ENCODE measurements at places on chromosomes 7 and 10. TPM values are rescaled to one million over a fixed set of nuclear protein-coding genes. Genes with fewer than 3 reads are reported as not detected.

DNA sequence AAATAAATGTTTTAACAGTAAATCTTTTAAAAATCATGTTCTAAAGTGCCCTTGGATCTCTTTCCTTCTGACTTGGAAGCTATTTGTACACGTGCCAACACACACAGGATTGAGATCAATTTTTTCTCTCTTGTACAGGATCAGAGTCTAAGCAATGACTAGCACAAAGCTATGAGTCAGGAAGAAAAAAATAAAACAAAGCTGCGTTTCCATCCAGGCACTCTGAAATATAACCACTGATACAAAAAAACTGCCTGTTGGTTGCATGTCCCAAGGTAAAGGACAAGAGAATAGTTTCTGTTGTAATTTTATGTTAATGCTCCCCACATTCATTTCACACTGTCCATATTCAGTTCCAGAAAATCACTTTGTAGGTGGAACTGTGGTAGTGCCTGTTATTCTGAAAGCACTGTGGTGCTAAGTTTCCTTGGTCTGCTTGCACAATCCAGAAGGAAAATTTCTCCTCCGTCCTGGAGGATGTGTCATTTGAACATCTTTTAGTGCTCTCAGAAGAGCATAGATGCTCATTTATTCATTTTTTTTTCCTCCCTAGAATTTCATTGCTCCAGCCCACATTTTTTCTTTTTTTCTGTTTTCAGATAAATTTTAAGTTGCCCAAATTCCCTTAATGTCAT lies 113.4 kb downstream of the PLXDC2 start:
- peaks cover 23% of the 10 kb centered on the region for H3K4me1 ChIP-seq
- no peak overlapping the region for H3K27ac ChIP-seq
- H3K36me3 ChIP-seq: no peaks in the 10 kb centered on the region

- H3K4me3 ChIP-seq: no peak overlapping the region
- H3K27ac ChIP-seq: no peak overlapping the region
- H3K36me3 ChIP-seq: no peaks in the 10 kb centered on the region
- no peaks in the 10 kb centered on the region for H3K4me1 ChIP-seq
- H3K27me3 ChIP-seq: no peaks in the 10 kb centered on the region
Measured at GRCh38 chr7:140611641-140612040, 29.0 kb downstream of the DENND2A start.

Gene IRF5
- not detected for total RNA-seq

Gene PRTFDC1
- 3.8 TPM for total RNA-seq

Gene SH2D4B
- 0.18 TPM for total RNA-seq

Measured in cardiac muscle cell (in vitro differentiated cells and primary cell).